ENCODE measurements at places on chromosomes 1 and 21.

GRCh38 chr21:14863745-14864210 lies 201.0 kb downstream of the NRIP1 start:
- DNase-seq, result no peak

- DNase-seq, result no peak
Measured at GRCh38 chr1:14897080-14897449, 256.5 kb upstream of the TMEM51 start.

DNA sequence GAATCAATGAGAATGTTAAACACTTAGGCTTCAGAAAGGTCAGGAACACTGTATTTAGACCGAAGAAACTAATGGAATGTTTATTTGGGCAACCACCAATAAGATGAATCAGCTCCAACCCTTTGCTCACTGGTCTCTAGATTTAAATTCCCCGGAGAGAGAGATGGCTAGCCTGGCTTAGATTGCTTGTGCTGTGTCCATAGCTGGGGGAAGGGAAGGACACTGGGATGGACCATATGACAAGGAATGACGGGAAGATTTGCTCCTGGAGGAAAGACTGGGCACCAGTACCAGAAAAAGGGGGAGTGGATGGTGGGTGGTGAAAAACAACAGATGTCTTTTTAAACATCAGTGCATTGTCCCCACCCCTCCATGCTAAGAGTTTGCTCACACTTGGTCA lies 426.6 kb downstream of the DUSP10 start:
- DNase-seq, result no peak

DNA sequence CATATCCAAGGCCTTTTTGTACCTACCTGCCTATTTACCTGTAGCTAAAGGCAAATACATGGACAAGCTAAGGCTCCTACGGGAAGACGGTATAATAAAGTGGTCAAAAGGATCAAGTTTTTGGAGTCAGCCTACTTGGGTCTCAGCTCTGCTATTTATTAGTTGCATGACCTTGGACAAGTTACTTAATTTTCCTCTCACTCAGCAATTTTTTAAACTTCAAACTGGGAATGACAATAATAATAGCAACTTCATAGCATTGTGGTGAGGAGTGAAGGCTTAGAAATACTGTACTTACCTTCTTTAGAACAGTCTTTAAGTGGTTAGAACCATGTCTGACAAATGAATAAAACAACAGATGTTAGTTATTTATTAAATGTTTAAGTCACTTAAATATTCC lies 60.2 kb upstream of the SLC35F3 start:
- no peak for DNase-seq

DNA sequence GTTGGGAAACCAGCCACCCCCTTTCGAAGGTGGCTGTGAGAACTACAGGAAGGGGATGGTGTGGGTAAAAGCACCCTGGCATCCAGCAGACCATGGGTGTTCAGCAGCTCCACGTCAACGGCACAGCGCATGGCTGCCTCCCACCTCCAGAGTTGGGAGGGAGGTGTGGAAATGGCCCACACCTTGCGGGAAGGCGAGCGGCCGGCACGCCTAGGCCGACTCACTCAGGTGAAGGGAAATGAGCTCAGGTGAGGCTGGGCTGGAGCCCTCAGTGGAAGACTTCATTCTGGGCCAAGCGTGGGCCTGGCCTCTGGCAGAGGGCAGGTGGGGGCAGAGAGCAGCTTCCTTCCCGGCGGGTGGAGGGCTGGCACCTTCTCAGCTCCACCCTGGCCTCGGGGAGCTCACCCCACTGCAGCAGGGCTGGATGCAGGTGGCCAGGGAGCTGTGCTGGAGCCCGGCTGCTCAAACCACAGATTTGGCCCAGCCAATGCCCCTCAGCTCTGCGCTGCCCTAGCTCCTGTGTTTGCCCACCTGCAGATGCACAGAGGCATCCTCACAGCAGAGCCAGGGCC lies 24.8 kb upstream of the ALDH4A1 start:
- DNase-seq, result no peak

- no peak for DNase-seq
Measured at GRCh38 chr1:167477986-167478385, 40.3 kb downstream of the CD247 start.

Measured in glomerular endothelial cell (primary cell).